NCI-H1930 (cell line): ENCODE measurements at places on chromosomes 5 and 9.

DNA sequence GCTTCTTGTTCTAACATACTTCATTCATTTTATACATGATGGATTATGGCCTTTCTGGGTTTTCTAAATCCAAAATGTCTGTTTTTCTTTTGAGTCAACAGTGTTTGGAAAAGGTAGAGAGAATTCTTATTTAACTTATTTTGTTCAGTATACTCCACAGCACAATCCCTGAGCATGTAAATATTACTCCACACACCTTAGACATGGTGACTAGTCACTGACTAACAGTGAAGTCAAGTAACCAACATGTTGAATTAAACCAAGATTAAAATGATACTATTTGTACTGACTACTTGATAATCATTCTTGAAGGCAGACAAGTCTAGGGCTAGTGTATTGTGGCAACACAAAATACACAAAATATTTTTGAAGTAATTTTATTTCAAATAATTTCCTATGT lies 55.0 kb downstream of the HAPLN1 start:
- DNase-seq, result no peak

DNA sequence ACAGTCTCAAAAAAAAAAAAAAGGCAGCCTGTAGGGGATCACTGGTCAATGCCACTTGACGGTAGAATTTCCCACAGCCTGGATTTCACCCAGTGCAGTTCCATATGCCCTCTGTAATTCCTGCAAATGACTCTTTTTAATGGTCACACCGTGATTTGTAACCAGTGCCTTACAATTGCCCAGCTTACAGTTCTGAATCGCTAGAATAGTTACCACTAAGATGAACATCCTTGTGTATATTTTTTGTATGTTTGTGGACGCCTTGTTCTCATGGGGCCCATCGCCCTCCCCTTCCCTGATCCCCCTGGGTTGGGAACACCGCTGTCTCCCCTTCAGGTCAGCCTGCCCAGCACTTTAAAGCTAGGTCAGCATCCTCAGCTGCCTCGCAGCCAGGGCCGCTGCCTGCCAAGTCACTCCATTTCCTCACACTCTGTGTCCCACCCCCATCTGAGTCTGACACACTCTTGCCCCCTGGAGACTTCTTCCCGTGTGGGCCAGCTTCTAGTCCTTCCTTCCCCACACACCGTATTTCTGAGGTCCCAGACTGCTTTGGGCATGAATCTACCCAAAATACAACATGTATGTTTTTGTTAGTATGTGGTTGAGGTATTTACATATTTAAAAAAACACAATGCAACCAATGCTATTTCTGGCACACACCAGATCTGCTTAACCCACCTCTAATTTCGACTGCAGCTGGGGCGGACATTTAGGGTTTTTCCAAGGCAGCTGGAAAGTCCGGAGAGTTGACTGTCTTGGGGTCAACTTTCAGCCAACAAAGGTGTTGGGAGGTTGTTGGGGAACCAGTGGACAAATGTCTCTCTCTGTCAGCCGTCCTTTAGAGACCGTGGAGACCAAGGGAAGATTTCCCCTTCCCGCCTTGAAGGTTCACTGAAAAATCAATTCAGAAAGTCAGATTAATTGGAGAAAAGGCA lies 120.5 kb upstream of the NEK6 start:
- no peak for DNase-seq

DNA sequence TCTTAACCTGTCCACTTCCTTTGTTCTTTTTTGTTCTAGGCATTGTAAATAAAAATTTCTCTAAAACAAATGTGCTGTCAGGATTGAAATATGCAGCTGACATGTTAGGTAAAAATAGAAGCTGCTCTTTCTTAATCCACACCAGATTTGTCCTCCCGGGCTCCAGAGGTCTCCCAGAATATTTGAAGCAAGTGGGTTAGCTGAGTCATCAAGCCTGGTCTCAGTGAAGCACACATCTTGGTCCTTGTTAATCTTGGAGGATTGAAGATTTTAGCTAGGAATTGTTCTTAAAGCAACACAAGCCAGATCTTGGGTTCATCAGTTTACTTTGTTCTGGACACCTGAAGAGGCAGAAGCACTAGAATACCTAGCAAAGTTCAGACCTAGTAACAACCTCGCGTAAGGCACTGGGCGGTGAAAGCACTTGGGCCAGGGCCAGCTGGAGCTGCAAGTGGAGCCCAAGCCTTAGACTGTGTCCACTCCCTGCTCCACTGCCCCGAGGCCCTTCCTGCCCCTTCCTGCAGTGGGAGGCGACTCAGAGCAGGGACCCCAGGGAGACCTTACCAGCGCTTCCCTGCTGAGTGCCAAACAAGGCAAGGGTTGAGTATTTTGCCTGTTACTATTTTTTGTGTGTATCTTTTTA lies 36.5 kb downstream of the HABP4 start:
- no peak for DNase-seq

- DNase-seq, result no peak
These were observed 186.3 kb upstream of the EGFLAM start for GRCh38 chr5:38071831-38072694.

GRCh38 chr5:95919658-95920057 lies 42.0 kb downstream of the ELL2 start:
- no peak for DNase-seq

DNA sequence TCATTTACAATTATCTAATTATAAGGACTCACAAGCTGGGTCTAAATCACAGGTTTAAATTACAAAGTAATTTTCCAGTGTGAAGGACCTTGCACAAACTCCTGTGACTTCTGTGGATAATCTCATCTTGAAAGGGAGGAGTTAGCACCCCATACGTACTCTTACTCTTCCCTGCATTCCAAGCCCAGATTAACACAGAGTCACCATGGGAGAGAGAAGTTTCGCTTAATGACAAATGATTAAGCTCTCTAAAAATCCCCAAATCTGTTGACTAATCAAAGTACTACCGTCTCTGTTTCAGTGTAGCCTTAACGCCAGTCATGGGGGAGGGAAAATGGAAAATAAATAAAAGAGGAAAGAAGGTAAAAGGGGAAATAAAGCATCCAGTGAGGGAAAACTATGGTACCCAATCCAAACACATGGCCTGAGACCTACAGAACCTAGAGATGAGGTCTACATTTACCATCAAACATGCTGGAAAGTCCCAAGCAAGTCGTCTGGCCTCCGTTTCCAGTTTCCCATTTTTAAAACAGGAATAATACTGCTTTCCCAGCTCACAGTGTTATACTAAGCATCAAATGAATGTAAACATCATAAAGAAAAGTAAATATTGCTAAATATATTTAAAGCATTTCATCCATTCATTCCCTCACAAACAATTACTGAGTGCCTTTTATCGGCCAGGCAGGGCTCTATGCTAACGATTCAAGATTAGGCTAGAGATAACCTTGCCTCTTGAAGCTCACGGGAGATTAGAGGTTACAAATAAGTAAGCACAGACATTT lies 63.2 kb downstream of the PCA3 start:
- DNase-seq, result no peak

GRCh38 chr5:116785106-116785505 lies 210.5 kb upstream of the SEMA6A start:
- DNase-seq, result no peak

GRCh38 chr5:151093476-151093889 lies 12.6 kb upstream of the TNIP1 start:
- DNase-seq, result no peak

DNA sequence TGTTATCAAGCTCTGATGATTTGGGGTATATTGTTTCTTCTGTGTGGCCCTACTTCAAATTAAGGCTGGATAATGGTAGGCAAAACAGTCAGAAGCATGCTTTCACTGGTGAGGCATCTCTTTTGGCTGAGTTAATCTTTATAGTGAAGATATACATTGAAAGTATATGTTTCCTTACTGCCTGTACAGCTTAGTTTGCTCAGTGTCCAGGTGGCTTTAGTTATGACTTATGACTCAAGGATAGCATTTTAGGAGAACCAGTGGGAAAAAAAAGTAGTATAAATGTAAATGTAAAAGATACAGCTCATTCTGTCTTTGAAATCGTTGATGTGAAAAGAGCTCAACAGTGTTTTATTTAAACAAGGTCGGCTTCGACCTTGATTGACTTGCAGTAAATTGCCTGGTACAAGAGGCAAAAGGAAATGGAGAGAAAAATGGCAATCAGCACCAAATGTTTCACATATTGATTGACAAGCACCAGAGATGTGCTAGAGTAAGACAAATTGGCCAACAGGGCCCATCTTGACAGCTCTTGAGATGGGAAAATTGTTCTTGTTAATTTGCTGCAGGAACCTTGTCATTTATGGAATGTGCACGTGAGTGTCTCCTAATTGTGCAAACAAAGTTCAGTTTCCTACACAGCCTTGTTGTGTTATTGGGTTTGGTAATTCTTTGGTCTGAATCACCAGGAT lies 447.4 kb upstream of the WWC1 start:
- no peak for DNase-seq

DNA sequence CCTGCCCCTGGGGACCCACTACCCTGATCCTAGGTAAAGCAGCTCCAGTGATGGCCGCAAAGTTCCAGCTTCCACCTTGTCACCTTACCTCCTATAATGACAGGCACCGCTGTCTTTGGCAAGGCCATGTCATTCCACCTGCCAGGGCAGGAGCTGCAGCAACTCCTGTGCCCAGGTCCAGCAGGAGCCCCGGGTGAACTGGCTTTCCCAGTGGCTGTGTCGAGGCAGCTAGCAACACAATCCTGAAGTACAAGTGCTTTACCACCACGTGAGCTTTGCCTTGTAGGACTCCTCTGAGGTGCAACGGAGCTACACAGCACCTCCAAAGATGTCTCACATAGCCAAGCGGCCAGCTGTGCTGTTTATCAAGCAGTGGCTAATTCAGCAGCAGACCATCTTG lies 20.7 kb upstream of the MGAT1 start:
- no peak for DNase-seq

DNA sequence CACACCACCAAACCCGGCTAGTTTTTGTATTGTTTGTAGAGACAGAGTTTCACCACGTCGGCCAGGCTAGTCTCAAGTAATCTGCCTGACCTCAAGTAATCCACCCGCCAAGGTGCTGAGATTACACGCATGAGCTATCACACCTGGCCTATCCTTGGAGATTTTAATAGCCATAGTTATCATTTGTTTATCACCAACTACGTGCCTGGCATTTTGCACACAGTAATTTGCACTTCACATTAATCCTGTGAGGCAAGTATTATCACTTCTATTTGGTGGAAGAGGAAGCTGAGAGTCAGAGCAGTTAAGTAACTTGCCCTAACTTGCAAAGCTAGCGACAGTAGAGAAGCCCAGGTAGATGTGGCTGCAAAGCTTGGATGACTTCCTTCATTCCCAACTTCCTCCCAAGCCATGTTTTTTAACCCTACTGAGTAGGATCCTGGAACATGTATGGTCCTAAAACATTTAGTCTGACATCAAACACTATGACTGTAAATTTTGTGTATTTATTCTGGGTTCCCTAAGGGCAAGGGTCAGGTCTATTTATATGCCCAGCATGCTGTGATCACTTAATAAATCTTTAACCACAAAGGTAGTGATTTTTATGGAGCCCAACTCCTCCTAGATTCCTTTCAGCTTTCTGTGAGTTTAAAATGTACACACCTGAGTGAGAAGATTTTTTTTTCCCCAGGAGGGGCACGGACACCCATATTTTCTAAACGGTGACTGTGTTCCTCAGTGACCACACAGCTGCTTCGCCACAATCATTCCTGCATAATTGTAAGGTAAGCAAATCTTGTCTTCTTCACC lies 100.2 kb upstream of the RAI14 start:
- DNase-seq, result no peak

DNA sequence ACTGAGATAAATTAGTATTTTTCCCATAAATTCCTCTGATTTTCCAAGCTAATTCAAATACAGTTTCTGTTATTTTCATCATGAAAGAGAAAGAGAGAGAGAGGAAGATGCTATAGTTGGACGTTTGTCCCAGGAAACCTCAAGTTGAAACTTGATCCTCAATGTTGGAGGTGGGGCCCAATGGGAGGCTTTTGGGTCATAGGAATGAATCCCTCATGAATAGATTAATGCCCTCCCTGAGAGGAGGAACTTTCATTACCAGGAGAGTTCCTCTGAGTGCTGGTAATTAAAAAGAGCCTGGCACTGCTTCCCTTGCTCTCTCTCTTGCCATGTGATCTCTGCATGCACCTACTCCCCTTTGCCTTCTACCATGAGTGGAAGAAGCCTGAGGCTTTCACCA lies 189.9 kb upstream of the SMC2 start:
- no peak for DNase-seq

- DNase-seq, result no peak
These were observed 102.3 kb downstream of the GLDC start for GRCh38 chr9:6543204-6543603.

- DNase-seq, result no peak
These were observed 362.4 kb upstream of the CDH6 start for GRCh38 chr5:30831123-30831522.

GRCh38 chr5:80615266-80615914 lies 39.1 kb upstream of the MSH3 start:
- no peak for DNase-seq

DNA sequence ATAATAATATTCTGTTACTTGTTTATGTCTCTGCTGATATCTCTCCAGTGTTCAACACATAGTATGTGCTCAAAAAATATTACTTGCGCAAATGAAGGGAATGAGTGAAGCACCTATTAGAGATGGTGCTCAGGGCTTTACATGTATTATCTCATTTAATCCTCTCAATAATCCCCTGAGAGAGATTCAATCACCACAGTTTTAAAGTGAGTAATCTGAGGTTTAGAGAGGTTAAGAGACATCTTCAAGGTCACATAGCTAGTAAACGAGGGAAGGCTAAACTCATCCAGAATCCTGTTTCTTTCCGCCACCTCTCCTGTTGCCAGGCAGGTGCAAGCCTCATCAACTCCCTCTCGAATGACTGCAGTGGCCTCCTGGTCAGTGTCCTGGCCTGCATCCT lies 82.0 kb downstream of the UGCG start:
- no peak for DNase-seq

GRCh38 chr5:149212198-149212951 lies 59.3 kb upstream of the AFAP1L1 start:
- DNase-seq, result no peak

DNA sequence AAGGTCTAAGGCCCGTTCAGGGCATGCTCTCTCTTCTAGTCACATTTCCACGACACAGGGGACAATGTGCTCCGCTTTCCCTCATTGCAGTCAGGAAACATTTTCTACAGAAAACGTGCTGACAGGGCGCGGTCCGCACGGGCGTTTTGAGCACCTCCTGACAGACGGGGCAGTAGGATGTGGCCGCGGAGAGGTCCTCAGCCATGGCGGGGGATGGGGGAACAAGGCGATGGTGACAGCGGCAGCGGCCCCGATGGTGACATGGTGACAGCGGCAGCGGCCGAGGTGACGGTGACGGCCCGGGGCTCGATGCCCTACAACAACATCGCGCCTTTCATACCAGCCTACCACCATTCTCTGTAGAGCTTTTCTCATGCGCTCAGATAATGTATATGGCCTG lies 4.1 kb downstream of the PLPP1 start:
- DNase-seq, result no peak
